ENCODE measurements at places on chromosomes 6 and 20.
A peak's percentile ranks its signal among the peaks of the same experiment; 100 is the strongest.

- DNase-seq: no peak
Observed at GRCh38 chr20:41874658-41875057, 256.5 kb upstream of the CHD6 start.

GRCh38 chr6:56359201-56359899 is 112.0 kb upstream of the COL21A1 start:
- DNase-seq: peak; percentile 59

DNA sequence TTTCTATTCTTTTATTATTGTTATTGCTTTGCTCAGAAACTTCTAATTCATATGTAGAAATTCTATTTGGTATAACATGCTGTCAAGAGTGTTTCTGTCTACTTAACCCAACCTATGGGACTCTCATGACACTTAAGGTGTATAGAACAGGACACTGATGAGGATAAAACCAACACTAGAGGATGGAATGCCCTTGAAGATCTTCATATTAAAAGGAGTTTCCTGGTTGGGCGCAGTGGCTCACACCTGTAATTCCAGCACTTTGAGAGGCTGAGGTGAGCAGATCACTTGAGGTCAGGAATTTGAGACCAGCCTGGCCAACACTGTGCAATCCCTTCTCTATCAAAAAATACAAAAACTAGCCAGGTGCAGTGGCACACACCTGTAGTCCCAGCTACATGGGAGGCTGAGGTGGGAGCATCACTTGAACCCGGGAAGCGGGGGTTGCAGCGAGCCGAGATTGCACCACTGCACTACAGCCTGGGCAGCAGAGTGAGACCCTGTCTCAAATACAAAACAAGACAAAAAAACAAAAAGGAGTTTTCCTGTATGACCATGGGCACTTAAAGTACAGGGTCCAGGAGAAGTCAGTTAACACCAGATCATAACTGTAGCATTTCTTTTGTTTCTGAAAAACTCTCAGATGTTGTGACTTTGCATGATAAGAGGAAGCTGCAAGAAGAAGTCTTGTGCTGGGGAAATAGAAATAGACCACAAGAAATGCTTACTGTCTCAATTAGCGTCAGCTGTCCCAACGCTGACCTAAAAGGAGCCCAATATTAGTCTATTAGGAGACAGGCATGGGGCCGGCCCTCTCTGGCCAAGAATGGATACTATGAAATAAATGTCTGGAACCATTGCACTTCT is 38.9 kb upstream of the CD2AP start:
- DNase-seq: no peak

DNA sequence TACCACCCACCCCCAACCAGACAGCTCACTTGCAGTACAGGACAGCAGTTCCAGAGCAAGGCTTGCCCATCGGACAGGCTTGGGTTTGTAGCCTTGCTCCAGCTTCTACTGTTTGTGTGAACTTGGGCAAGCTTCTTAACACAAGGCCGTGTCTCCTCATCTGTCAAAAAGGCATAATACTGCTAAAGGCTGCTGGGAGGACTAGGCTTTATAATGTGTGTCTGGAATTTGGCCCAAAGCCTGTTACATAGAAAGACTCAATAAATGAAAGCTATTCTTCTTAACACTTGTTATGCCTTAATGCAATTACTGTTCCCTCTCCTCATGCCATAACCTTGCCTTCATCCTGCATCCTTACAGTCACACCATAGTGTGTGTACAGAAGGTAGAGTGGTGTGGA is 43.4 kb downstream of the LYRM4 start:
- no peak for DNase-seq

DNA sequence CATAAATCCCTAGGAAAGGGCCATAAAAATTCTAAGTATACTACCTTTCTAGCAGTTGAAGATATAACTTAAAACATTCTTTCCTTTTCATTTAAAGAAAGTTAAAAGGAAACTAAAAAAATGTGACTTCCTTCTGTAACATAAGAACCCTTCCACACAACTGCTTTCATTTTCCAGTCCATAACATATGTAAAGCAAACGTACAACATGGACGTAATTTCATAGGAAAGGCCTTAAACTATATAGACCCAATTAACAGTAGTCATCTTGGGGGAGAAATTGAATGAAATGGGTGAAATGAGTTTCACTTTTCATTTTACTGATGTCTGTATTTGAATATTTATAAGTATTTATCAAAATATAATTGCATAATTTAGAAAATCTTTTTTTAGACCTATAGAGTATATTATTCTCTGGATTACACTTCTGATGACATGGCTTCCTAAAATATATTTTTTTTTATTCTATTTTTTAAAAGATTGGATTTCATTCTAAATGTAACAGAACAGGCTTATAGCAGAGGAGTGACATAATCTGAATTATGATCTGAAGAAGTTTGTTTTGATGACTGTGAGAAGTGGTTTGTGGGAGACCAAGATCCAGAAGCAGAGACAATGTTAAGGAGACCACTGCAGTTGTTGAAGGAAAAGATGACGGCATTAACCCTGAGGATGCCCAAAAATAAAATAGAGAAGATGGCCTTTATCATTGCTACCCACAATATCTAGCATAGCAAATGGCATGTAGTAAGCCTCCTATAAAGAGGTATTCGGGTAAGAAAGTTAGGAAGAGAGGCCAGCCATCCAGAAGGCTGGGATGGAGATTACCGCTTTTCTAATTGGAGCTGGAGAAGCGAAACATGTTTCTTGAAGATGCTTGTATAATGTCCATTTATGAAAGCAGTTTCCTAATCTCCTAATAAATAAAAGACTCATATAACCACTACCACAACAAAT is 260.4 kb downstream of the PTPRK start:
- no peak for DNase-seq

GRCh38 chr6:5463690-5464089 is 202.4 kb downstream of the FARS2 start:
- DNase-seq: no peak

- no peak for DNase-seq
Observed at GRCh38 chr6:56986611-56987010, 31.7 kb downstream of the BEND6 start.

GRCh38 chr20:20363799-20364592 is 3.9 kb upstream of the INSM1 start:
- DNase-seq: peak; percentile 55

- no peak for DNase-seq
Observed at GRCh38 chr20:59434960-59435359, 134.5 kb downstream of the EDN3 start.

- DNase-seq: no peak
Observed at GRCh38 chr6:34144581-34145160, 1.2 kb downstream of the GRM4 start.

- no peak for DNase-seq
Observed at GRCh38 chr6:151796842-151797530, 10.5 kb upstream of the ESR1 start.

- peak; percentile 61 for DNase-seq
Observed at GRCh38 chr6:14499841-14500240, 382.3 kb downstream of the CD83 start.

GRCh38 chr20:49619113-49620048 is 51.4 kb upstream of the PTGIS start:
- no peak for DNase-seq

DNA sequence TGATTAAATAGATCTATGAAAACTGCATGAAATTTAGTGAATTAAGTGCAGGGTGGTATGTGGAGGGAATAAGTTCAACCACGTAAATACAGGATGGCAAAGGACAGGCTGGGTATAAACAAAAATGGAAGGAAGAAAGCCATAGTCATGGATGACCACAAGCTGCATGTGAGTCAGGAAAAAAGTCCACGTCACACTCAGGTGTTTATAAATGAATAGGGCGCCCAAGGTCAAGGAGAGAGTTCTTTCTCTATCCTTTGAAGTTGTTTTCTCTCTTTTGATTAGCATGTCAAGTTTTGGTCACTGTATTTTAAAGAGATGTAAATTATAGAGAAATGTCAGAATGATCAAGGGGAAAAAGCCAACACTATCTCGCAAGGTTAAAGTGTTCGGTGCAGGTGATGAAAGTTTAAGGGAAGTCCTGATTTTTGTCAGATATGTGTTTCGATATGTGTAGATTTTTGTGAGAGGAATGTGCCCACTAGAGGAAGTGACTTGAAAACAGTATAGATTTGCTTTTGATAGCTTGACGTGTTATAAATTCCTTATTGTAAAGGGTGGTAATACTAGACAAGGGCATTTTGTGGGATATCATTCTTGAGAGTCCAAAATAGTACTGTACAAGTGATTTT is 58.7 kb downstream of the MAP3K4 start:
- DNase-seq: no peak

- DNase-seq: peak; percentile 71
Observed at GRCh38 chr6:33620856-33621710, at the start of gene ITPR3. Gene ITPR3, plus strand, starts transcription at chr6:33621322. Its CDS starts 281 bp downstream, at chr6:33621603.

GRCh38 chr6:67880939-67881705 is 754.0 kb upstream of the ADGRB3 start:
- DNase-seq: no peak

- DNase-seq: no peak
Observed at GRCh38 chr6:91761621-91762020, 1174.7 kb upstream of the MAP3K7 start.

DNA sequence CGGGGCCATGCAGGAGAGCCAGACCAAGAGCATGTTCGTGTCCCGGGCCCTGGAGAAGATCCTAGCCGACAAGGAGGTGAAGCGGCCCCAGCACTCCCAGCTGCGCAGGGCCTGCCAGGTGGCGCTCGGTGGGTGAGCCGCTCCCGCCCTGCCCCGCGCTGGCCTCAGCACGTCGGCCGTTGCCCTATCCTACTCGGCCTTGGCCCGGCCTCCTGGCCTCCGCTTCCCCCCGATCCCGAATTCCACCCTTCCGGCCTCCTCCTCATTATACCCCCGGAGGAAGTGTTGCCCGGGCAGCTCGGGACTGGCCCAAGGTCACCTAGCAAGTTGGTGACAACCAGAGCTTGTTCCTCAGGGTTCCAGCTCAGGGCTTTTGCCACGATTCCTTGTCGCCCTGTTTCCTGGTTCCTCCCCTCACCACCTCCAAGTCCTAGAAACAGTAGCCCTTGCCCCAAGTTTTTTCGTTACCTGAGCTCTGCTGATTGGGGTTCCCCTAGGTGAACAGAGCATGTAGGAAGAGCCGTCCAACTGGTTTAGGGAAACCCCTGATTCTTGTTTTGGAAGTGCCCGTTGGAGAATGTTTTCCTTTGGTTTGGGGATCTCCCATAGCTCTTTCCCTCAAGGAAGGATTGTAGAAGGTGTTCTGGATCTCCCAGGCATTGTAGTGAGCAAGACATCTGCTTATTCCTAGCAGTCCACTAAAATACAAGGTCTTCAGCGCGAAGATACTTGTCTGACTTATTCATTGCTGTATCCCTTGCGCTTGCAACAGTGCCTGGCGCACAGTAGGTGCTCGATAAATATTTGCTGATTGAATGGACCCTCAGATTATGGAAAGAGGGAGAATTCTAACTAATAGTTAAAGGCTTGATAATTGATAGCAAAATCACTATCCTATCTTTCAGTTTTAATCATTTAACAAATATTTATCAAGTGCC is 641 bp downstream of the ARFGEF2 start:
- DNase-seq: peak; percentile 85

DNA sequence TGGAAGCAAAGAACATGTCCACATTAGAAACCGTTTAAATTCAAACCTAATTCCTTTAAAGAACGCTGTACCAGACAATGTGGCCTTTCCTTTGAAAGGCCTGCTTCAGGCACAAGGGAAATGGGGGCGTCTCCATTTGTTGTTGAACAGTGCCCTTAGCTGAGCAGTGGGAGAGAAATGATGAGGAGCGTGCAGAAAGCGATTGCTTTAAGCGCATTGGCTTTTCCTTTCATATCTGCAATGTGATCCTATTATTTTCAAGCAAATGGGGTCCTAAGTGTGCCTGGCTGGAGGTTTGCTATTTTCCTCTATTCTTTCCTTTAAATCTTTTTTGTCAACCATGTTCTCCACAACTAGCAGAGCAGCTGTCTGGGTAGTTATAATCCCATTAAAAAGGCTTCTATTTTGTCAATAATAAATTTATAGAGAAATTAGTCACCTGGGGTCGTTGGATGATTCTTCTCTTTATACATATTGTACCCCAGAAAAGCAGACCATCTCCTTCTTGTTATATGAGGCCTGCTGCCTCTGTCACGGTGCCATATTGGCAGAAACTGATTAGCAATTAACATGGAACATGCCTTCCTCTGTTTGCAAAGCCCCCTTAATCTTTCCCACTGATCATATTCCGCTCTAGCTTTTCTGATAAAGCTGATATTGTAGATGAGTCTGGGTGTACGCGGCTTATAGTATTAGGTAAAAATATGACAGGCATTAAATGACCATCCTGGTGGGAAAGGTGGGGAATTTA is 151.1 kb upstream of the JAG1 start:
- no peak for DNase-seq

GRCh38 chr20:24735263-24735662 is 213.8 kb upstream of the CST7 start:
- DNase-seq: no peak

DNA sequence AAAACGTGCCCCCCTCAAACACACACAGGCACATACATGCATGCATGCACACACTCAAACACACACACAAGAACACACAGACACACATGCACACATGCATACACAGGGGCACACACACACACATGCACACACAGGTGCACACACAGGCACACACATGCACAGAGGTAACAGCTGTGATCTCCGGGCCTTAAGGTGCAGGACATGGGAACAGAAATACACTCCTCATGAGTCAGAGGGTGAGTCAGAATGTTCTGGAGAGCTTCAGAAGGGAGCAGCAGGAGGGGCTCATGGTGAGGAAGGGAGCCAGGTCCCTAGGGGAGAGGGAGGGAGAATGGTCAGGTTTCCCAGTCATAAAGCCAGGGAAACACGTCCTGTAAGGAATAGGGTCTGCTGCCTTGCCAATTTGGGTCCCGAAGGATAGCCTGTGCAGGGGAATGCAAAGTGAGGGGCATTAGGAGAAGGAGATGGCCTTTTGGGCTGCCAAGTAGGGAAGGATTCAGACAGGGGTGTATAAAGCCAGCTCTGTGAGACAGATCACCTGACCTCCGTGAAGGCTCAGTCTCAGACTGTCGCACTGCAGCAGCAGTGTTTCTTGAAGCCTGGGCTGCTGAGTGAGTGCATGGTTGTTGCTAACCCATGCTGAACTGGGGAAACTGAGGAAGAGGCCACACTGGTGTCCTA is 123.9 kb downstream of the MAFB start:
- peak; percentile 93 for DNase-seq

- no peak for DNase-seq
Observed at GRCh38 chr6:89011436-89011835, 48.0 kb upstream of the RNGTT start.

GRCh38 chr20:23926944-23927872 is 47.7 kb upstream of the CST5 start:
- no peak for DNase-seq

- peak; percentile 95 for DNase-seq
Observed at GRCh38 chr6:87154993-87155841, at the start of gene ZNF292. Gene ZNF292, plus strand, starts transcription at chr6:87155565. Its CDS starts 27 bp downstream, at chr6:87155592.

GRCh38 chr20:3168079-3168828 is 5.1 kb downstream of the LZTS3 start:
- peak; percentile 50 for DNase-seq

DNA sequence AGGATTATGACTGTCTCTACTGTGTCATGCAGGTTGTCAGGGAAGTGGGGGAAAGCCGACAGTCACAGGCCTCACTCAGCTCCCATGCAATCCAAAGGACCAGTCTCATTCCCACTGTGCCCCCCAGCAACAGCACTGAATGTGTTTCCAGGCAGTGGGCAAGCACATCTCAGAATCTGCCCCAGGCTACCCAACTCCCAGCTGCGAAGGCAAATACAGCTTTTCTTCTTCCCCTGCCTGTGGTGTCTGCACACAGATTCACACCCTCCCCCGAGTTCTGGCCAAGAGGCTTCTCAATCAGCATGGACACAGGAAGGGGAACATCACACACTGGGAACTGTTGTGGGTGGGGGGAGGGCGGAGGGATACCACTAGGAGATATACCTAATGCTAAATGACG is 75.3 kb downstream of the SNAP91 start:
- no peak for DNase-seq

- peak; percentile 70 for DNase-seq
Observed at GRCh38 chr6:4281341-4282293, 146.2 kb upstream of the ECI2 start.

All from SW480 (cell line).